ENCODE measurements at places on chromosomes 5 and 9.
A peak's percentile ranks its signal among the peaks of the same experiment; 100 is the strongest.

- DNase-seq, result no peak
These were observed 62.9 kb downstream of the SMIM23 start for GRCh38 chr5:171848486-171848885.

DNA sequence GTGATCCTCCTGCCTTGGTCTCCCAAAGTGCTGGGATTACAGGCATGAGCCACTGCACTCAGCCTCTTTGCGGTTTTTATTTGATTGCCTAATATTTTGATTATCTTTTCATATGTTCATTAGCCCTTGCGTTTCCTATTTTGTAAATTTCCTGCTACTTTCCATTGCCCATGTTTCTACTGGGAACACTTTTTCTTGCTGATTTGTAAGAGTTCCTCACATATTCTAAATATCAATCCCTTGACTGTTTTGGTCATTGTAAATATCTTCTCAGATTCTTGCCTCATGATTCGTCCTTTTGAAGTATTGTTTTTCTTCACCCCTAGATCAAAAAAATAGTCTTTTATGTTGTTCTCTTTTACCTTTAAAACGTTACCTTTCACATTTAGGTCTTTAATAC lies 37.9 kb upstream of the TTC1 start:
- no peak for DNase-seq

DNA sequence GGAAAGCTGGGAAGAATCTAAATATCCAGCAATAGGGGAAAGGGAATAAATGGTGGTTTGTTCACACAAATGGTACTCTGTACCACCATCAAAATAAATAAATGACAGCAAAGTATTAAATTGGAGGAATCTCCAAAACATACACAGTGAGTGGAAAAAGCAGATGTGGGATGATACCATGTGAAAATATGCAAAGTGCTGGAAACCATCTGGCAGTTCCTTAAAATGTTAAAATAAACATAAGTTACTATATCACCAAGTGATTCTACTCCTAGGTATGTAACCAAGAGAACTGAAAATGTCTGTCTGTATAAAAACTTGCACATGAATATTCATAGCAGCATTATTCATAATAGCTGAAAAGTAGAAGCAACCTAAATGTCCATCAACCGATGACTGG lies 41.9 kb upstream of the TEX48 start:
- DNase-seq, result no peak

DNA sequence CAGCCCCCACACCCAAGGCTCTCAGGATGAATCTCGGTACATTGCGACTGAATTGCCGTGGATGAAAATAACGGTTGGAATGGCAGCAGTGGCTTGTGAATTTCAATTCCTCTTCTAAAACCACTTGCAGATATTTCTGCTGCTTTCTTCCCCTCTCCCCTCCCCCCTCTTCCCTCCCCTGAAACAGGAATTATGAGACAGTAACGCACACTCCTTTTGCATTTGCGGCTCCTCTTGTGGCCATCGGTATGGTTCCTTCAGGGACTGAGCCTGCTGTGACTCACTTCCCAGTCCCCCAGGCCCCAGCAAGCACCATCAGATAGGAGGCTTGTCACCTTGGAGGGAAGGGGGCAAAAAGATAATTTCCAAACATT lies 9.7 kb downstream of the DCANP1 start:
- no peak for DNase-seq

DNA sequence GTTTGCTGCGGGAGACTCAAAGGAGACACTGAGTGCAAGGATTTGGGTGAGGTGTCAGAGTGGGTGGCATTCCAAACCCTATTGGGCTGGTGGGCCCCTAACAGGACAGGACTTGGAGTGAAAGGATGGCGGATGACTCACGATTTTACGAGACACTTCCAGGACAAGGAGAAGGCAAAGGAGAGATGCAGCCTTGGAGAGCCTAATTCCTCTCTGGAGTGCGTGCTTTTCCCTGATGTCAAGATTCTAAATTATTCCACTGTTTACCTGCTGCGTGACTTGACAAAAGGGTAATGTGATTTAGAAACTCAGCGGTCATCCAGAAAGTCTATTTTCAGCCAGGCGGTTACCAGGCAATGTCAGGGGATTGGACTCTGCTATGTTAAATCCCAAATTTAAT lies 41.6 kb upstream of the CD180 start:
- DNase-seq, result no peak

GRCh38 chr5:80291761-80292160 lies 28.0 kb upstream of the SPZ1 start:
- DNase-seq, result no peak

DNA sequence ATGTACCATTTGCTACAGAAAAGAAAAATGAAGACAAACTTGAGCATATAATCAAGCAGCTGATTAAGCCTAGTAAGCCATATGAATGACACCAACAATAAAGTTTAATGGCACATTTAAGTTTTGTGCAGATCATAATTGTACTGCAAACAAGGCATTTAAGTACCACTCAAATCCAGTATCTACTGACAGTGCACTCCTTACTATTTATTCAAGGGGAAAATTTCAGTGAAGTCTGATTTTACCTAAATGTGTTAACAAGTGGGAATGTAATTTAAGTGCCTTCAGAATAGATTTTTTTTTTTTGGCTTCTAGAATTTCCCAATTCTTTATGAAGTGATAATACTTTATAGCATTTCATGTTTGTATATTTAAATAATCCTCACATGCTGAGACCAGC lies 341.0 kb upstream of the POU5F2 start:
- no peak for DNase-seq

GRCh38 chr5:173888473-173889131 lies 453 bp downstream of the CPEB4 start:
- DNase-seq, result no peak

DNA sequence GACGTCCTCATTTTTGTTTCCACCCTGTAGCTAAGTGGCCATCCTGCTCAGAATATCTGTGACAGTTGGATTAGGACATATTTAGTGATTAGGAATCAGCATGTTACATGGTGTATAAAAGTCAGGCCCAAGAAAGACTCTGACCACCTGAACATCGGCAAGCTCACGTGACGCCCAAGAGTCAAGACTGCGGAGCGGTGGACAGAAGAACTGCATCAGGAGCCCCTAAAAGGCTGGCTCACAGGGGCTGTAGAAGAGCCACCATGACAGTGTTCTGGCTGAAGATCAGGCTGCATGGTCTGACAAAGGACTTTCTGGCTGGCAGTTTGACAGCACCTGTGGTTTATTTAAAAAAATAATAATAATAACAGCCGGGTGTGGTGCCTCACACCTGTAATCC lies 185.3 kb downstream of the AUH start:
- DNase-seq, result no peak

DNA sequence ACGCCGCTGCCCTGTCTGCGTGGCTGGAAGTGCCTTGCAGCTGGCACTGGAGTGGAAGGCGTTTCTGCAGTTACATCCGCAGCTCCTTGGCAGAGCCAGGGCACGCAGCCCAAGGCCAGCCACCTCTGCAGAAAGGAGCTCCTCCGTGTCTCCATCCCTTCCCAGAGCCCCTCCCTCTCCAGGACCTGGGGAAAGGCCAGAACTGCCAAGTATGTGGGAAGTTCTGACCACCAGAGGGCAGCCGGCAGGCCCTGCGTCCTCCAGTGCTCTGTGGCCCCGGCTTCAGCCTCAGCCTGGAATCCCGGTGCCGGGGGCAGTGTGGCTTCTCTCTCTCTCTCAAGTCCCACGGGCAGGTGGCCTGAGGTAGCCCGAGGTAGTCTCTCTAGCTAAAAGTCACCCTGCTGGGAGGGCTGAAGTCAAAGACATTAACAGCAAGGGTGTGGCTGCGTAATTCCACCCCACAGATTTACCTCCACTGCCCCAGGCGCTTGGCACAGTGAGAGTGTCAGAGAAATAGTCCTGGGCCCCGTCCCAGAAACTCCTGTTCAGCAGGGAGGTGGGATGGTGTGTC lies 101.7 kb upstream of the FCN2 start:
- DNase-seq, result peak; percentile 53

- DNase-seq, result no peak
These were observed 2033.8 kb upstream of the WWC1 start for GRCh38 chr5:166257661-166258060.

GRCh38 chr5:111557686-111558085 lies 45.4 kb upstream of the STARD4 start:
- no peak for DNase-seq

DNA sequence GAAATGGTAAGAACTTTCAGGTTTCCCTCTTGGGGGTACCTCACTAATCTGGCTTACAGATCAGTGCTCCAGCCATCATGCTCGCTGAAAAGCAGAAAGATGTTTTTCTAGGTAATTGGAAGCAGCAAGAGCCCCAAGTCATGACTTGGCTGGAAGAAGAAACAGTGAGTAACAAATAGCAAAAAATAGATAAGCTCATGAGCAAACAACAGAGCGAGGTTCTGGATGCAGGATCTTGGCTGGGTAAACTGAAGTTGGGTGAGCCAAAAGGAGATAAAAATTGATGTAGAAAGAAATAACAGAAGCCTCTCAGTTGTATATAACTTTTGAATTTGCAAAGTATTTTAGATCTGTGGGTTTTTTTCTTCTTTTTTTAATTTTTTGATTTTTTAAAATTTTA lies 110.1 kb downstream of the INSYN2B start:
- DNase-seq, result no peak

DNA sequence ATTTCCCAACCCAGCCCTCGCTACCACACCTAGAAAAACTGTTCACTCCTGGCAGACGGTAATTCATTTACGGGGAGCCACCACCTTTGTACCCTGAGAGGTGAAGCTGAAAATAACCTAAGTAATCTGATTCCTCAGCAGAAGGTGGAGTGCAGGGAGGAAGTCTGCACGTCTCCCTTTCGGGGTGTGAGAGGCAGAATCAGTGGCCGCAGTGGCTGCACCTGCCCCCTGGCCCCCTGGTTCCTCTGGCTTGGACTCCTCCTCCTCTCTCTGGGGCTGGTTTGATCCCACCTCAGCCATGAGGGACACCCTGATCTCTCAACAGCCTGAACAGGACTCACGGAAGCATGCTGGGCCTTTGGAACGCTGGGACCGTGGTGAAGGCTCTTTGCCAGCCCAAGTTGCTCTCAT lies 10.5 kb downstream of the TMEM174 start:
- peak; percentile 64 for DNase-seq

GRCh38 chr9:75000835-75001234 lies 27.3 kb downstream of the CARNMT1 start:
- no peak for DNase-seq

- no peak for DNase-seq
These were observed 42.1 kb upstream of the OLFM1 start for GRCh38 chr9:135045264-135045927.

- peak; percentile 48 for DNase-seq
These were observed 267.5 kb downstream of the ZSWIM6 start for GRCh38 chr5:61599370-61600122.

DNA sequence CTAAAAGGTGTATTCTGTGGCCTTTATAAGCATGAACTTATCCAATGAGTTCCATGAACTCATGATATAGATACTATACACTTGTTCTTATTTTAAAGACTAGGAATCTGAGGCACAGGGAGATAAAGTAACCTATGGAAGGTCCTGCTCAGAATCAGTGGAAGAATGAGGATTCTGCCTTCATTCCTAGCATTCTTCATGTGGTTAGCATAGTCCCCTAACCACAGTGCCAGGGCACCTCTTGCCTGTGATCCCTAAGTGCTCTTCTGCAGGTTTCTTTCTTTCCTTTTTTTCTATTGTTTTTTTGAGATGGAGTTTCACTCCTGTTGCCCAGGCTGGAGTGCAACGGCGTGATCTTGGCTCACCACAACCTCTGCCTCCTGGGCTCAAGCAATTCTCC lies 174.1 kb downstream of the C9orf152 start:
- DNase-seq, result no peak

GRCh38 chr9:70868041-70868440 lies 253.4 kb downstream of the TRPM3 start:
- DNase-seq, result no peak

- DNase-seq, result no peak
These were observed 47.0 kb downstream of the RAPGEF1 start for GRCh38 chr9:131692612-131693562.

- DNase-seq, result no peak
These were observed 166.4 kb upstream of the SLC27A6 start for GRCh38 chr5:128798871-128799270.

GRCh38 chr5:65854925-65855324 lies 71.5 kb upstream of the ERBIN start:
- no peak for DNase-seq

- no peak for DNase-seq
These were observed 48.3 kb downstream of the ERCC6L2 start for GRCh38 chr9:95923794-95924193.

DNA sequence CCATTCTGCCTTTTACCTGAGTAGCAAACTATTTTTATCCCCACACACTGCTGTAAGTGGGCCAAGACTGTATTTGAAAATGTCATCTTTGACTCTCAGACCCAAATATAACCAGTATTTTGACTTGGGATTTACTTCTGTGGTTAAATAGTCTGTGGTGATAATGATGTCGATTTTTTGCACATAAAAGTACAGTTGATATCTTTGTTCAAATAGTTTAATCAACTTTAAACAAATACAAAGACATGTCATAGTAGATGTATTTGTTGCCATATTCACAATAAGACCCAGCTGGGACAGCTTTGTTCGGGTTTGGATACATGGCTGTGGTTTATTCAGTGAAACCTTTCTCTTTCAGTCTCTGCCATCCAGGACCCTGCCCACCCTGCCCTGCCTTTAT lies 20.4 kb downstream of the NFX1 start:
- no peak for DNase-seq

GRCh38 chr9:108211411-108211955 lies 644.3 kb downstream of the ACTL7B start:
- no peak for DNase-seq

GRCh38 chr9:110623462-110624025 lies 44.0 kb upstream of the SVEP1 start:
- DNase-seq, result peak; percentile 48

GRCh38 chr5:95930141-95930930 lies 31.3 kb downstream of the ELL2 start:
- no peak for DNase-seq

GRCh38 chr5:156764176-156764971 lies 85.7 kb upstream of the PPP1R2B start:
- no peak for DNase-seq
